LoVo (cell line): ENCODE measurements at places on chromosomes 7 and 10.

GRCh38 chr10:112203328-112204076, 19.9 kb upstream of the GPAM start:
- no peak for DNase-seq

DNA sequence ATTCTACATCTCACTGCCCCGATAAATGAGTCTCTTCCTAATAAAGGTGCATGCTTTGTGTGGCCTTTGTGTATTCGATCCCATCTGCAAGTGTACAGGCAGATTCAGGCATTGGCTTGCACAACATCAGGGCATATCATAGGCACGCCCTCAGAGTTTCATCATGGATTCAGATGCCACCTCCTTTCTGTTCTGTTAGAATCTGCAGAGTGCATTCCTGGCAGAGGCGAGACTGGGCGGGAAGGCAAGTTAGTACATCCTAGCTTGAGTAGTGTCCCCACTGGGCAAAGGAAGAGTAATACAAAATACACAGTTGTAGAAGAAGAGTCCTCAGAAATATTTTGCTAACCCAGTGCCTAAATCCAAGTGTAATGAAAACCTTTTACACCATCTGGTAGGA, 346.5 kb upstream of the GALNT17 start:
- DNase-seq: no peak

DNA sequence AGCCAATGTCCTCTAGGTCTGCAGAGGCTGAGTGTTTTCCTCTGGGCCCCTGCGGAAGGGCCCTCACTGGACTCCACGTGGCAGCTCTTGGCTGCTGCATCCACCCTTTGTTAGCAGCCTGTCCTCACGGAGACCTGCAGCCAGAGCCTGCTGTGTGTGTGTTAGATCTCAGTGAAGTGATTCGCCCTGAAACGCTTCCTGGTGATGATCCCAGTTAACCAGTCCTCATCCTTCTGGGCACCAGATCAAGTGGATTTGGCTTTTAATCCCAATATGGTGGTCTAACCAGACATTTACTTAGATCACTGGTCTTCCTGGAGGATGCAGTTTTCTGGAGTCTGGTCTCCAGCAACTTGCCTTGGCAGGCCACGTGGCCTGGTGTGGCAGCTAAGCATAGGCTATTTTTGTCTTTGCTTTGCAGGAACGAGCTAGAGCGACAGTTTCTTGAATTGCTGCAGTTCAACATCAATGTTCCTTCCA, 39.5 kb upstream of the GJD4 start:
- no peak for DNase-seq

- DNase-seq: no peak
These were observed 521.7 kb upstream of the FZD8 start for GRCh38 chr10:36163827-36164226.

DNA sequence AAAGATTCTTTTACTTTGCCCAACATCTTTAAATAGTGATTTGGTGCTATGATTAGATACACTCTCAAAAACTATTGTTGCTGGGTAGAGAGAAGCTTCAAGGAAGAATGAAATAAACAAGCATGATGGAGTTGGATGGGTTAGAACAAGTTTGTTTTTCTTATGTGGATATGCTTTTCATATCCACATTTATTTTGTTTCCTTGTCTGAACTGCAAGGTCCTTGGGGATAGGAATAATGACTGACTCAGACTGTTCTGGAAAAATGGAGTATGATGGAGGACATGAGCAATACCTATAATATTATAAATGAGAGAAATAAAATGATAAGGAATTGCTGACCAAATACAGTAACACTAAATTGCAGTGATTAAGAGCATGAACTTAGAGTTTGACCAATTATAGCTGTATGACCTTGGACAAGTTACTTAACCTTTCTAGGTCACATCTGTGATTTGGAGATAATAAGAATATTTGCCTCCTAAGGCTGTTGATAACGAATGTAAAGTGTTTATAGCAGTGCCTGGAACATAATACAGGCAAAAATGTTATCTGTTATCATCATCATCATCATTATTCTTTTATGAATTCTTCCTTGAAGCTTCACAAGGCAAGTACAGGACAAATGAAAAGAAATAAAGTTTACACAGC, 847.5 kb downstream of the LRMDA start:
- DNase-seq: no peak

GRCh38 chr10:97234400-97234799, 48.6 kb upstream of the SLIT1 start:
- peak; percentile 19 for DNase-seq

- DNase-seq: no peak
These were observed 245.0 kb downstream of the PRPF18 start for GRCh38 chr10:13831711-13832141.

DNA sequence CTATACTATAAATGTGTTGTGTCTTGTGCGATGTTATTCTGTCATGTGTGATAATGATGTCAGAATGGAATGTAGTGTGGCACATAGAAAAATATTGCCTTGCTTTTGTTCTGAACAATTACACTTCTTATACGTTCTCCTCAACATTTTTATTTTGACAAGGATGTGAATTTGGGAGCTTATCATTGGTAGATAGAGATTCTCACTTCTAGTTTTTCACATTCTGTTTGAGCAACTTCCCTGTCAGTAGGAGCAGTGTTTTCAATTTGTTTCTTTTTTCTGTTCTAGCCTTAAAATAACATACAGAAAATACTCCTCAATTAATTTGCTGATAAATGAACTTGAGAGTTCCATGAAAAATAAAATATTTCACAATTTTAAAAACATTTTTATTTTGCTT, 17.6 kb downstream of the SUN3 start:
- DNase-seq: no peak

GRCh38 chr7:26193432-26194207, 6.9 kb downstream of the HNRNPA2B1 start:
- DNase-seq: no peak
